ENCODE measurements at places on chromosomes 16 and 17. TPM values are rescaled to one million over a fixed set of nuclear protein-coding genes. Genes with fewer than 3 reads are reported as not detected.
A peak's percentile ranks its signal among the peaks of the same experiment; 100 is the strongest.

- DNase-seq, result no peak
These were observed 5.0 kb upstream of the PRSS54 start for GRCh38 chr16:58299757-58300349.

DNA sequence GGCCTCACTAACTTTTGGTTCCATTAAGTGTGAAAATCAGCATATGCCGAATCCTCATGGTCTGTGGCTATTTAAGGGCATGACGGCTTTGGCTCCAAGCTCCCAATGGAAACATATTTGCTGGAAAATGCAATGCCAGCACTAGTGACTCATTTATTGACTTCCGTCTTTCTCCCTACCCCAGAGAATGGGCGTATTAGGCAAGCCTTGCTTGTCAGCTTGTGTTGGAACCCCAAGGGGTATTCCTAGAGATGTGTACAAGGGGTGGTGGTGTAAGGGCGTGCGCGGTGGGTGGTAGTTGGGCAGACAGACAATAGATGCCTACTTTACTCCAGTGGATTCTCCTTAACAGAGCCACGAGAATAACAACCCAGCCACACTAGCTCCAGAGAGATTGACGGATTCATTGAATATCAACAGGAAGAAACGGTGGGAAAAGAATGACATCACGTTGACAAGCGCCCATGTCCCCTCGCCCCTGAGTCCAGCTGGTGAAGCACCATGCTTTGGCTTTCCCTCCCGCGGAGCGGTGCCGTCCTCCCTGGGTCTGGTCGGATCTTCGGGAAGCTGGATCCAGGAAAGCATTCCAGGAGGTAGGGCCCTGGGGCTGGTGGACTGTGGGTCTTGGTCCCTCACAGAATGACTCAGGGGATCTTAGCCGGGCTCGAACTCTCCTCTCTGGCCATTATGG lies 10.3 kb downstream of the CD300LB start:
- DNase-seq, result no peak

GRCh38 chr16:22123146-22123545 lies 30.8 kb downstream of the VWA3A start:
- no peak for DNase-seq

GRCh38 chr17:28460901-28461300 lies 12.5 kb upstream of the SLC13A2 start:
- no peak for DNase-seq

DNA sequence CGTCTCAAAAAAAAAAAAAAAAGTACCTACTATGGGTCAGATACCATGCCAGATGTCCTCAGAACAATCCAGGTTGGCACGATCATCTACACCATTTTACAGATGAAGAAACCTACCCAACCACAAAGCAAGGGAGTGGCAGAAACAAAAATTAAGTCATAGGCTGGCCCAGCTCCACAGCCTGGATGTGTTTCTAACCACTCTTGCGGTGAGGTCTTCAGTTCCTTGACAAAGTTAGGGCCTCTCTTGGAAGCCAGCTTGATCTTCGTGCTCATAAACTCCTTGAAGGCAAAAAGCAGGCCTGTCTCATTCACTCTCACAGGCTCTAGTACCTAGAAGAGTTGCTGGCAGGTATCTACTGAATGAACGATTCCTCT lies 6.2 kb downstream of the GGA2 start:
- peak; percentile 14 for DNase-seq

DNA sequence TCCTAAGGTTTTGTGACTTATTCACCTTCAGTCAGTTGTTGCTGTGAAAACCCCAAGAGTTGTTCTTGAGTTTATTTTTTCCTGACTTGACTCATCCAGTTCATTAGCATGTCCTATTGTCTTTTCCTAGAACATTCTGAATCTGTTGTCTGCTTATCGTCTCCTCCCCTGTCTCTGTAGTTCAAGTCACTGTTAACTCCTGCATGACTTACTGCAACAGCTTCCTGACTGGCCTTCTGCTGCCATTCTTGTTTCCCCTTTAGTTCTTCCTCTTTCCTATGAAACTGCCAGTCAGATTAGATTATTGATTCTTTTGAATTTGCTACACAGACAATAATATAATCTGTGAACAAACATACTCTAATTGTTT lies 161.5 kb downstream of the FTO start:
- DNase-seq, result no peak

- DNase-seq, result no peak
These were observed 35.0 kb upstream of the ZNF423 start for GRCh38 chr16:49890876-49891275.

DNA sequence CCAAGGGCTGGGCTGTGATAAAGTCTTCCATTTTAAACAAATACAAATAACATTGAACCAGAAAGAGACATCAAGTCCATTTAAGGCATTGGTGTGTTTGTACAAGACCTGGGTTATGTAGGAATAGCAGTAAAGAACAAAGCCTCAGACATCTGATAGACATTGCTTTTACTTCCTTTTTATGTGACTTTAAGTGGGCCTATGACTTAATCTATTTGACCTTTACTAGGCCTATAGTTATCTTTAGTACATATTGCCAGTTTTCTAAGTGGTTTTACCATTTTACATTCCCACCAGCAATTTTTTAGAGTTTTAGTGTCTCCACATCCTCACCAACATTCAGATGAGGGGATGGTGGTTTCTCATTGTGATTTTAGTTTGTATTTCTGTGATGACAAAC lies 298.8 kb downstream of the ZFHX3 start:
- no peak for DNase-seq

Gene SHCBP1
- 17.0 TPM for polyA plus RNA-seq

Gene PRSS33
- polyA plus RNA-seq, result not detected
